GM23338 (cell line): ENCODE measurements at places on chromosomes 1 and 21.

DNA sequence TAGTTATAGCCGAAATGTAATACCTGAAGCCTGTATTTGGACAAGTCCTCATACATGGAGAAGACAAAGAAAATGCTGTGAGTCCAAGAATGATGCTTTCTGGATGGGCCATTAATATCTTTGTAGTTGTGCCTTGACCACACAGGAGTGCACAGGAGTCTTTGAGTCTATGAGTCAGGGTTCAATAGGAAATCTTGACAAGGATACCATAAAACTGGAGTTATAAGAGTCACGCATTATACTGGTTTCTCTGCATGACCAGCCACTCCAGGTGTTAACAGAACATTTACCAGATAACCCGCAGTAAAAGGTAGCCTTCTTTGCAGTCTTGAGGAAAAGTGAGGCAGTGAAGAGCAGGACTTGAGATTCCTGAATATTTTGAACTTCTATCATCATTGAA is 464.6 kb upstream of the PKN2 start:
- no peak for DNase-seq

GRCh38 chr1:36951292-36951750 is 83.0 kb downstream of the GRIK3 start:
- DNase-seq, result no peak

GRCh38 chr1:66197785-66198184 is 336.2 kb upstream of the SGIP1 start:
- DNase-seq, result no peak

GRCh38 chr1:248045209-248045608 is 1.4 kb upstream of the OR2L3 start:
- DNase-seq, result no peak

GRCh38 chr21:41802684-41803083 is 35.8 kb upstream of the RIPK4 start:
- no peak for DNase-seq

- DNase-seq, result no peak
Measured at GRCh38 chr1:55318116-55318817, 103.1 kb upstream of the USP24 start.

- DNase-seq, result peak; percentile 77
Measured at GRCh38 chr1:8671306-8671917, 146.0 kb downstream of the RERE start.

- DNase-seq, result no peak
Measured at GRCh38 chr21:26457817-26458216, 115.3 kb downstream of the CYYR1 start.

GRCh38 chr1:224065455-224065854 is 48.5 kb upstream of the FBXO28 start:
- no peak for DNase-seq

DNA sequence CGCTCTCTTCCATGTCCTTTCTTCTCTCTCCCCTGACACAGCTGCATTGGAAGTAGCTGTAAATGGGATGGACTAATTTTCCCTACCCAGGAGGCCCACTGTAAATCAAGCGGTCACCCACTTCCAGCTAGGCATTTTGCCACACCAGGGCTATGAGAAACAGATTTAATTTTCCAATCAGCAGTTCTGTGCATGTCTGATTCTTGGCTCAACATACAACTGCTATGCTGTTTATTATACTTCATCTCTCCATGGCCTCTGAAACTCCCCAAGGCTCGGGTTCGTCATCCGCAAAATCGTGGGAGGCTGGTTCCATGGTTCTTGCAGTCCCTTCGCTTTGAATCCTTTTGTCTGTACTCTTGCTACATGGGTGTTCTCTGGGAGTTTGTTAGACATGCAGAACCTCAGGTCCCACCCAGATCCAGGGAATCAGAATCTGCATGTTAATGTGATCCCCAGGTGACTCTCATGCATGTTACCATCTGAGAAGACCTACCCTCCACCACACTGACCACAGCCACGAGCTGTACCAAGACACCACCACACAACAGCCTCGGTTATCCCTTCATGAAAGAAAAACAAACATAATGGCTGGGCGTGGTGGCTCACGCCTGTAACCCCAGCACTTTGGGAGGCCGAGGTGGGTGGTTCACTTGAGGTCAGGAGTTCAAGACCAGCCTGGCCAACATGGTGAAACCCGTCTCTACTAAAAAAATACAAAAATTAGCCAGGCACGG is 190.5 kb downstream of the GABPA start:
- no peak for DNase-seq

DNA sequence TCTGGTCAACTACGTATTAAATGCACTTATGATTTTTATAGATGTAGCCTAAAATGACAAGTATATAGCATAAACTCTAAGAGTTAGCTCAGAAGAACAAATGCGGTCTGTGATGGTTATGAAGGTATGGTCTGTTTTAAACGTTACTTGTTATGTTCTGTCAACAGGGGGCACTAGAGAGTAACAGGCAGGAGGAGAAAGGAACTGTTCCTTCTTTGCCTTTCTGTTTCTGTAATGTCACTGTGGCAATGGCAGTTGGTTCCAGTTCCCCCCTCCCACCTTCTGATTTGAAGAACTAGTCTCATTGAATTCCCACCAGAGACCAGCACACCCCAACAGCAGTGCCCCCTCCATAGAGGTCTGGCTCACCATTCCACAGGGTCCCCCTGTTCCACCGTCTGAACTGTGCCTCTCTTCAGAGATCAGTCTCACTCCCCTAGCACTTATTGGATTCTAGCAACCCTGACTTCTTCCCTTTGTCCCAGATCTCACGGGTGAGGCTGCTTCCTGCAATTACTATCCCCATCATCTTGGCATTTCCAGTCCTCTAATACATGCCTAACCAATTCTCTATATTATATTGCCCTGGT is 14.0 kb downstream of the KRTAP24-1 start:
- DNase-seq, result peak; percentile 83

- DNase-seq, result peak; percentile 92
Measured at GRCh38 chr1:28259934-28260802, 850 bp downstream of the SESN2 start.

DNA sequence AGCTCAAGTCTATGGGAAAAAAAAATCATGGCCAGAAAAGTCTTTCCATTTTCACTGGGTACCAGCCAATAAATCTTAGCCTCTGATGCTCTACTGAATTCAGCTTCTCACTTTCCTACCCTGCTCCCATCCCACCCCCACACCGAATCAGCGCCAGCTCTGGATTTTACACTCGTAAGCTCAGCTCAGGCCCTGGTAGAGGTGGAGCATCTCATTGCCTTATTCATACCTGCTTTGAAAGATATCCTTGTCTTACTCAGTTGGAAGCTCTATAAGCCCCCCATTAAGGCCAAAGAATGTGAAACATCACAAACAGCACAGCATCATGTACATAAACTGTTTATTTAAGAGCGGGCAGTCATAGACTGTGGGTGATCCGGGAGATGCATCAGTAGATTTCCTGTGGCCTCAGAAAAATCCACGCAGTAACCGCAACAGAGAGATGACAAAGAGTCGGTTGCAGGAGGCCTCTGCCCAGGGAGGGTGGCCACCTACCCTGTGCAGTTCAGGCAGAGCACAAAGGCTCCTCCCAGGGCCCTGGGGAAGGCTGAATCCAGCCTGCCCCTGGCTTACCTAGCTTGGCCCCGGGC is 36.4 kb upstream of the ETS2 start:
- no peak for DNase-seq

DNA sequence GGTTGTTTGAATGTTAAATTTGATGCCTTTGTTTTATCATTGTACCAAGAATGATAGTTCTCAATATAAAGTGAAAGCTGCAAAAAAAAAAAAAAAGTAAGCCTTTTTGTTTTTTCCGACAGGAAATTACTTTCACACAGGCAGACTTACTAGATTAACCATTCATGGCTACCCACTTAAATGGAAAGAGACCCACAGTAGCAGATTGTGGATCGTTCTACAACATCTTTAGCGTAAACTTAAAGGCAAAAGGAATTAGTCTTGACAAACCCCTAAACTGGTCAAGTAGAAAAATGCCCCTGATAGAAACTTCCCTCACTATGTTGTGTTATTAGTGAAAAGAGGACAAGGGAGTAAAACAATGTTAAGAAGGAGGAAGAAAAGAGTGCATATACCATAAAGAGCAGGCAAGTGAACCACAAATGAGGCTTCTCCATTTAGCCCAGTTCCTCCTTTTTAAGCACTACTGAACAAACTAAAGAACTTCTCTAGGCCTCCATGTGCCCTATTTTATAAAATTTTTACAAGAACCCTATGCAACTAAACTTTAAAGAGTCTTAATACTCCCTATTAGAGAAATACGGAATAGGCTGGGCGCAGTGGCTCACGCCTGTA is 1560.3 kb downstream of the MRPL39 start:
- no peak for DNase-seq

DNA sequence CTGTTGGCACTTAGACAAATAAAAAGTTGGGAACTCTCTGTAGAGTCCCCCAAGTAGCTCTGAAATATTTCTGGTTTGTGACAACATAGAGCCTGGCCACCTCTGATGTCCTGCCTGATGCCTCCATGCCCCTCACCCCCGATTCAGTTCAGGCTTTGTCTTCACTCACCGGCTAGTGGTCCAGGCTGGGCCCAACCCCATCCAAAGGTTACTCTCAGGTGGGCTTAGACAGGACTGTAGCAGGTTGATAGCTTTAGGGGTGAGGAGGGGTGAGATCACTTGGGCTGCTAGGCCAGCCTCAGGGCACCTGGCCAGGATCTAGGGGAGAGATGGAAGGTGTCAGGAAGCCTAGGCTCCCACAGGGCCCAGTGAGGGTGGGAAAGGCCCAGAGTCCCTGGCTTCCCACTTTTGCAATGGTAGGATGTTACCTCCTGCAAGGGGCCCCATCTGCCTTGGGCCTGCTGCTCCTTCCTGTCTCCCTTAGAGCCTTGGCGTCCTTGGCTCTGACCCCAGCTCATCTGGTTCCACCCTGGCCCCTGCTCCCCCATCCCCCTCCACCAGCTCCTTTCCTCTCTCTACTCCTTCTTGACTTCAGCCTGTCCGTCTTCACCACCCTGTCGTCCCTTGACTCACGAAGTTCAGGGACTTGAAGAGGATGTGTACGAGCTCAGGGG is 6.7 kb downstream of the EPS8L3 start:
- DNase-seq, result no peak

- DNase-seq, result no peak
Measured at GRCh38 chr1:29854700-29855276, 618.5 kb downstream of the PTPRU start.

GRCh38 chr1:231678011-231678432 is 51.4 kb downstream of the DISC1 start:
- DNase-seq, result no peak

DNA sequence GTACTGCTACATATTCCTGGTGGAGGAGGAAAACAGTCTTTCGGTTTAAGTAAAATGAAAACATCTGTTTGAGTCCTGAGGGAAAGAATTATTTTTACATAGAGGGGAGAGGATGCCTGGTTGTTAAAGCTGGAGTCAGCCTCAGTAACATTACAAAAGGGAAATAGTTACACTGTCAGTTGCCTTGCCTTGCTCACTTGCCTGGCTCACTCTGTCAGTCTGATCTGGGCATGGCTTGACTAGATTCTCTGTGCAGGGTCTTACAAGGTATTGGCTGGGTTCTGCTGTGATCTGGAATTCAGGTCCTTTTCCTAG is 8.4 kb upstream of the UBE2U start:
- no peak for DNase-seq

- DNase-seq, result no peak
Measured at GRCh38 chr1:185244015-185244747, 72.9 kb downstream of the IVNS1ABP start.

- peak; percentile 16 for DNase-seq
Measured at GRCh38 chr1:195851016-195851601, 757.1 kb downstream of the KCNT2 start.

DNA sequence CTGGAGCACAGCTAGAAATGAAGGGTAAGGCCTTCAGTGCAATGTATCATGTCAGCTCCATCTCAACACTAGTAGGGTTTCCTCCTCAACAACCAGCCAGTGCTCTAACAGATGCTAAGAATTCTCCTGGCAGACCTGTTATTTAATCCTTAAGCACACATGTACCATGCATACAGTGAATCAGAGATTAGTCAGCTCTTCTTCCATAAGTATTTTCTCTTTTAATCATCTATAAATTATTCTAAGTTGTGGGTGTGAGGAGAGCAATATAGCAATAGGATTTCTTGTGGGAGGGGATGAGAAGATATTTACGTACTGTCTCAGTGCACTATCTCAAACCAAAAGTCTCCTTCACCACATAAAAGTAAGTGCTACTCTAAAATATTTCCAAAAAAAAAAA is 95.3 kb downstream of the COP1 start:
- no peak for DNase-seq

GRCh38 chr1:89907727-89908212 is 86.9 kb downstream of the LRRC8D start:
- DNase-seq, result no peak

DNA sequence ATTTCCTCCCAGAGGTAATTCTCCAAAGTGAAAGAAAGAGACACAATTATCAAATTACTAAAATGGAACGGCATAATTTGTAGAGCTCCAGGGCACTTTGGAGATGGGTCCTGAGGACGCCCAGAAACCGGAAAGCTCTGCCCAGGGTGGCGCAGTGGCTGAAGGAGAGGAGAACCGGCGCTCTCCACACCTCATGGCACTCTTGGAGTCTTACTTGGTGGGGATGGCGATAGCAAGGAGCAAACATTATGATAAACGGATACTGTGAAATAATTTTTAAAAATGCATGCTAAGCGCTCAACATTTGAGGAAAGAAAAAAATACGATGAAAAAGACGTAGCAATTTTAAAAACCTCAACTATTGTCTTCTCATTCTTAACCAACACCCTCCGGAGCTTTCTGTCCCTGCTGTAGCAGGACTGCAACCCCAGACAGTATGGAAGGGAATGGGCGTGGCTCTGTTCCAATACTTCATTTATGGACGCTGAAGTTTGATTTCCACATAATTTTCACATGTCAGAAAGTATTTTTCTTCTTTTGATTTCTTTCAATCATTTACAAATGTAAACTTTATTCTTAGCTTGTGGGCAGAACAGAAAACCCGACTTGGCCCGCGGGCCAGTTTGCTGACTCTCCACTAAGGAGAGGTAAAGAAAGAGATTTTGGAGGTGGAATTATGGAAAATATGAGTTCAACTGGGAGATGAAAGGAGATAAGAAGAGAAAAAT is 1.1 kb downstream of the S100A11 start:
- DNase-seq, result peak; percentile 37

DNA sequence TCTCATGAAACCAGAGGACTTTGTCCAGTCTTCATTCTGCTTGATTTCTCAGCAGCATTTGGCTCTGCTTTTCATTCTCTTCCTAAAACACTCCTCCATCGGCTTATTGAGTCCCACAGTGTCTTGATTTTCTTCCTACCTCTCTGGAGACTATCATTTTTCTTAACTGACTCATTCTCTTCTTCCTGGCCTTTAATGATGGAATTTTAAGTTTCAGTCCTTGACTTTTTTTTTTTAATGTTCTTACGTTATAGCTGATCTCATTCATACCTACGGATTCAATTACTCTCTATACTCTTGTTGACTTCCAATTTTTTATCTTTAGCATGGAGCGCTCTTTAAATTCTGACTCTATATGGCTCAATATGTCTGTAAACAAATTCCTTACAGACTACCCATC is 111.1 kb downstream of the NEK7 start:
- DNase-seq, result no peak
